ENCODE measurements at places on chromosomes 13 and 19. TPM values are rescaled to one million over a fixed set of nuclear protein-coding genes. Genes with fewer than 3 reads are reported as not detected.

C19orf81 gene
- polyA plus RNA-seq: 0.46 TPM

EID2B gene
- polyA plus RNA-seq: 5.4 TPM

FFAR1 gene
- 0.10 TPM for polyA plus RNA-seq

TNFRSF19 gene
- polyA plus RNA-seq: 83.8 TPM

SCEL gene
- polyA plus RNA-seq: 0.27 TPM

KL gene
- 8.2 TPM for polyA plus RNA-seq

APOC1 gene
- polyA plus RNA-seq: 10.1 TPM

ZNF606 gene
- polyA plus RNA-seq: 30.0 TPM

FFAR2 gene
- 0.19 TPM for polyA plus RNA-seq

ZNF229 gene
- polyA plus RNA-seq: 7.9 TPM

AMER2 gene
- polyA plus RNA-seq: 0.21 TPM

KASH5 gene
- not detected for polyA plus RNA-seq

SMIM44 gene
- not detected for polyA plus RNA-seq

ZNF30 gene
- polyA plus RNA-seq: 7.8 TPM

ZNF568 gene
- 29.6 TPM for polyA plus RNA-seq

CDC16 gene
- polyA plus RNA-seq: 159 TPM

ZNF625 gene
- polyA plus RNA-seq: 17.6 TPM

DIAPH3 gene
- polyA plus RNA-seq: 5.8 TPM

ZNF835 gene
- polyA plus RNA-seq: 4.6 TPM

KLK2 gene
- not detected for polyA plus RNA-seq

C19orf67 gene
- 0.10 TPM for polyA plus RNA-seq

HIF3A gene
- polyA plus RNA-seq: 149 TPM

ACTMAP gene
- 14.4 TPM for polyA plus RNA-seq

UBE2S gene
- polyA plus RNA-seq: 53.3 TPM

ERICH4 gene
- polyA plus RNA-seq: 0.51 TPM

SIGLEC10 gene
- polyA plus RNA-seq: 1.4 TPM

ZFP28 gene
- polyA plus RNA-seq: 17.6 TPM

DEDD2 gene
- 22.1 TPM for polyA plus RNA-seq

IGSF23 gene
- polyA plus RNA-seq: 0.33 TPM

TEX29 gene
- polyA plus RNA-seq: 0.37 TPM

NDUFS7 gene
- polyA plus RNA-seq: 40.2 TPM

HSH2D gene
- 2.3 TPM for polyA plus RNA-seq

CACNA1A gene
- 4.3 TPM for polyA plus RNA-seq

ITM2B gene
- 713 TPM for polyA plus RNA-seq
